ENCODE measurements at places on chromosomes 16 and 17.

DNA sequence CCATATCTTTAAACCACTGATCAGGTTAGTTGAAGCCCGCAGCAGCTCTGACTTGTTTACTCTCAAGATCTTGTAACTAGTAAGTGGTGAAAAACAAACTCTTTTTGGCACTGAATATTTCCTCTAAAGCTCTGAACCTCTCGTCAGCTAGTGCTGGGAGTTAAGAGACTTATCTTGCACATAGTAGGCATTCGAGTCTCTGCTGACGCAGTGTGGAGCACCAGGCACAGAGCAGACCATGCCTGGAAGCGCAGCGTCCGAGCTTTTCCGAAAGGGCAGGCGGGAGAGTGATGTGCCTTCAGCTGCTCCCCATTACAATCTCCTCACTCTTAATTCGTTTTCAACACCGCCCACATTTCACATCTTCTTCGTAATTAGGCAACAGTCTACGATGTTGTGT lies 63.0 kb downstream of the SMG6 start:
- no peak for DNase-seq

GRCh38 chr17:82441691-82442487 lies 8.7 kb downstream of the CYBC1 start:
- DNase-seq: no peak

DNA sequence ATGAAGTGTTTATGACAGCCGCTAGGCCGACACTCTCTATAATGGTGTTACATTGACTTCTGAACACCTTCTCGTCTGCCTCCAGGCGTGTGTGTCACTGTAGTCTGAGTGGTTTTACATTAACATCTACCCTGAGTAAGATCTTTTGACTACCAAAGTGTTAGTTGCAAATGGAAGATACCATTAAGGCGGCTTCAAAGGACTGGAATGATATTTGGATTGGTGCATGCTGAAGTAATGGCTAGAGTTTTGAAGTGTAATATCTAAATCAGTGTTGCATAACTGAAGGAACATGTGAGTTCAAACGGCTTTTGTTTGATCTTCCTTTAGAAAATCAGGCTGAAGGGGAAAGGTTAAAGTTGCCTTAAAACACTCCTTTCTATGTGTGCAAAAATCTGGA lies 52.2 kb downstream of the BCAS3 start:
- no peak for DNase-seq

GRCh38 chr16:20865420-20866131 lies 34.6 kb downstream of the DCUN1D3 start:
- DNase-seq: no peak

DNA sequence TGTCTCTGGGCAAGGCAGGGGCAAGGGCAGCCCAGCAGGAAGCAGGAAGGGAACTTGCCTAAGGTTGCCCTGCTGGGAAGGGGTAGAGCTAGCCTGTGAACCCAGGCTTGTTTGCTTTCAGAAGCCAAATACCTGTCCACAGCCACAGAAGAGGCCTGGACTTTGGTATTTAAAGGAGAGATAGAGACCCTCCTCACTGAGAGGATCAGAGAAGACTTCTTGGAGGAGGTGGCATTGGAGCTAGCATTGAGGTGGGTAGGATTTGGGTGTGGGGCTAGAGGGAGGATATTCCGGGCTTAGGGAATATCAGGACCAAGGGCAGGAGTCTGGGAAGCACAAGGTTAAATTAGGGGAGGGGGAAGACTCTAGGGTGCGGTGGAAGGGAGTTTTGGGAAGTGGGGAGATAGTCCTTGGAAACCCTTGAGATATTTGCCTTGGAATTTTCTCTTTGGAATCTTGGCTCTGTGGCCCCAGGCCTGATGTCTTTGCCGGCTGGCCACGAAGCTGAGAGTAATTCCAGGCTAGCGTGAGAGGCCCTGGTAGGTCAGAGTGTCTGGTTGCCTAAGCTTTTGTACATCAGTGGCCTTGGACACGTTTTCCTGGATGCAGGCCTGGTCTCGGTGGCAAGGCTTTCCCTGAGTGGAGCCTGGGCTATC lies 13.1 kb upstream of the ETV4 start:
- no peak for DNase-seq
